ENCODE measurements at places on chromosomes 3 and 15.

- no peak for DNase-seq
These were observed 2.1 kb upstream of the CPB1 start for GRCh38 chr3:148825476-148825875.

DNA sequence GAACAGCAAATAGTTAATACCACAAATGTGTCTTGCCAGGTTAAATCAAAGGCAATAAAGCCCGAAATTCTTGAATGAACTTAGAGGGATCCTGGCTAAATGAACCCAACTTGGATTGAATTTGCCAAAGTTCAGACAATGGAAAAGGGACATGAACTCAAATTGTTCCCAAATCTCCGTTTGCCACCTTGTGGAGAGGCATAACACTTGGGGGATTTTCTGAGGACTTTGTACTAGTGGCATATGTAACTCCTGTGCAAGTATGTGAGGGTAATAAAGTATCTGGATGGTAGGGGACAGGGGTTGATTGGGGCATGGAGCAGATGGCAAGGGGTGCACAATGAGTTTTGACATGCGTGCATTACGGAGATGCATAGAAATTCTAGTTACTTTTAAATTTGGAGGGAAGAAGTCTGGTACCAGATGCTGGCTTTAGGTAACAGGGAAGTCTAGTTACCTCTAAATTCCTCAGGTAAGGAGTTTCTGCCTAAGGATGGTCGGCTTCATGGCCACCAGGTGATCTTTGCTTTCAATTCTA is 1.2 kb upstream of the TCAIM start:
- no peak for DNase-seq

DNA sequence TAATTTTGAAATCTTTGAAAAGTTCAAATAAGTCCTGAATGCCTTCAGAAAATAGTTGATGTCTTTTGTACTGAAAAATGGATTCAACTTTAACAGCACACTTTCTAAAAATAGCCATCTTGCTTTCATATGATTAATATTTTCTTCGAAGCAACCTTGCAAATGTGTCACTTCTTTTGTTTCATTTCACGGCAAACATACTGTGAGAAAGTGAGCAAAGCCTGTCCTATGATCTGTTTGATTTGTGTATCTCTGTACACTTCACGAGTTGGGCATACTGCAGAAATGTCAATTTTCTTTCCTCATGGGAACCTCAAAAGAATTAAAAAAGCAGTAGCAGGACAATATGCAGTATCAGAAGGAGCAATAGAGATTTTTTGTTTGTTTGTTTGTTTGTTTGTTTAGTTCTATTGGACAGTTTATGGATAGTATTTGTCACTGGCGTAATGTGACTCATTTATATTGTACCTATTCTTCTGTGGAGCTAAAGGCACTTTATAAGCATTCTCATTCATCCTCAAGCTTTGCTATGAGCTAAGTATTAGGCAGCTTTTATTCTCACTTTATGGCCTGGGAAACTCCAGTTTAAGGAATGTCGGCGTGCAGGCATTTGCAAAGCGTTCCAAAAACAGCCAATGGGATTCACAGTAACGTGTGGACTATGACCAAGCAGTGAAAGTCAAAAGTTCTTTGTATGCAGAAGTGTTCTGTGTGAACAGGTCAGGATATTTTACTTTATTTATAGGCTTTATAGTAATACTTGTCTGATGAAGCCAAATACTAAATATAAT is 572.0 kb downstream of the NAALADL2 start:
- DNase-seq, result no peak

- DNase-seq, result no peak
These were observed 153.3 kb downstream of the ECT2 start for GRCh38 chr3:172903642-172904320.

DNA sequence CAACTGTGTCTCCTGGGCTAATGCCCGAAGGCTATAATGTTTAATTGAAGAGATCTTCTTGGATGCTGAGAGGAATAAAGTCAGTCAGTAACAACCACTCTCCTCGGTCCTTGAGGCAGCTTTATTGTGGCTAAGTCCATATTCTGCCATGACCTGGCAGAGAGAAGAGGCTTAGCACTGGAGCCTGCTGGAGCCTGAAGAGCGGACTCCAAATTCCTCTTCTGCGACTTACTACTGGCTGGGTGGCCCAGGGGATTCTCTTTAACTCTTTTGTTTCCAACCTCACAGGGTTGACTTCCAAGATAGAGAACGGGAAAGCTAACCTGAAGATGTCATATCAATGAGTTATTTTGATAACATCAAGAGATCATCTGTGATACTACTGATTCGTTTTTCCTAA is 71.1 kb downstream of the MYO1E start:
- no peak for DNase-seq

GRCh38 chr3:120145542-120146285 is 51.5 kb upstream of the GSK3B start:
- no peak for DNase-seq

GRCh38 chr15:55552451-55552850 is 35.7 kb downstream of the PYGO1 start:
- no peak for DNase-seq

DNA sequence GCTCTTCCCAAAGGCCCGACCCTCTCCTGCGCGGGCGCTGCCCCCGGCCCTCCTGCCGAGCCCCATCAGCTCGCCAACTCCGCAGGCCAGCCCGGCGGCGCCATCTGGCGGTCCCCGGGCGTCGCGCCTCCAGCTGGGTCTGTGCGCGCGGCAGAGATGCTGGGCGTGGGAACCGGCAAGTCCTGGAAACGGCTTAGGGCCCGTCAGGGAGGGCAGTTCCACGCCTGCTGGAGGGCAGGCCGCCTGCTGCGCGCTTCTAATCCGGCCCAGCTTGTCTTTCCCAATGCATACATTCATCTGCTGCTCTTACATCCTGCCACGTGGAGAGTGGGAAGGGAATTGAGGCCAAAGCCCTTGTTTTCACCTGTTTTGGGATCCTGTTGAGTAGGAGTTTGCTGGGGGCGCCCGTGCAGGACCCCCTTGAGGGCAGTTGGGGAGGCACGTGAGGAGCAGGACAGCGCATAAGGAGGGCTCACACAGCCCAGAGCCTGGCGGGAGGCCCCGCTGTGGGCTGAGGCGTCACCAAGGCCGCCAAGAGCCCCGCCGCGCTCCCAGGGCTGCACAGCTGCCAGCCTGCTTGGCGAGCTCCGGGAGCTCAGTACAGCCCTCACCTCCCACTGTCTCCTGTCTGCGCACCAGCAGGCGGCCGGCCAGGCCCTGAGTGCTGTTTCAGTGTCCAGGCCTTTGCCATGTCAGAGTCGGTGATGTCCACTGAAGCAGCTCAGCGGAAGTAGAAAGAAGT is 165.6 kb downstream of the NSMCE3 start:
- DNase-seq, result no peak

- no peak for DNase-seq
These were observed 360.2 kb downstream of the MAGI1 start for GRCh38 chr3:65678516-65678915.

GRCh38 chr3:11536936-11537612 is 106.6 kb downstream of the VGLL4 start:
- DNase-seq, result no peak

DNA sequence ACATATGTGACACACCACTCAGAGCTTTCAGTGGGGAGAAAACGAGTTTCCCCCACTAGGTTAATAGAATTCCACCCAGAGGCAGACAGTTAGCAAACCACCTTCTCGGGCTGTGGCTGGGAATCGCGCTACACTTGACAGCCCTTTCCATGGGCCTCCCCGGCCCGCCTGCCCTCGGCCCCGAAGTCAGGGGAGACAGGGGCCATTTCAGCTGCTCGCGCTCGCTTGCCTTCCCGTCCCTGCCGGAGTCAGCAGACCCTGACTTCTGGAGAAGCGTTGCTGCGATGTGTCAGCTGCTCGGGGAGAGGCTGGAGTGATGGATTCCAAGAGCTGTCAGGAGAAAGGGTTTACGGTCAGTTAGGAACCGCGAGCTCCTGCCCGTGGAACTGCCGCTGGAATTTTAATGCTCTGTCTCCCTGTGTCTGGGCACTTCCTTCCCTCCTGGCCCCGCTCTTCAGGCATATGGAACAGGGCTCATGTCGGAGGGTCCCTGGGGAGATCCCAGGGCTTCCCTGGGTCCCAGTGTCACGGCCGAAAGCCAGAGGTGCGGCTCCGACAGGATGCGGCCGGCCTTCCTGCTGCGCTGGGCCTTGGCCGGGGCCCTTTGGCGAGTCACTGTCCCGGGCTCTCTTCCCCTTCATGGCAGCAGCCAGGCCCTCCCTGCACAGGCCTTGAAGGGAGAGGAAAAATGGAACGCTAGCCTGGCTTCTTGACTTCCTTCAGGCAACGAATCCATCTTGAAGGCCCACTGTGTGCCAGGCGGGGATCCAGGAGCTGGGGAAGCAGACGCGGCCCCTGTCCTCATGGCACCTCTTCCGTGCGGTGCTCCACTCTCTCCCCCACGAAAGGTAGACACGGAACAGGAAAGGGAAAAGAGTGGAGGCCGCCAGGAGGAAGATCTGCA is 38.4 kb upstream of the VPS8 start:
- no peak for DNase-seq

- DNase-seq, result no peak
These were observed 64.3 kb upstream of the LRRC3B start for GRCh38 chr3:26558257-26558656.

DNA sequence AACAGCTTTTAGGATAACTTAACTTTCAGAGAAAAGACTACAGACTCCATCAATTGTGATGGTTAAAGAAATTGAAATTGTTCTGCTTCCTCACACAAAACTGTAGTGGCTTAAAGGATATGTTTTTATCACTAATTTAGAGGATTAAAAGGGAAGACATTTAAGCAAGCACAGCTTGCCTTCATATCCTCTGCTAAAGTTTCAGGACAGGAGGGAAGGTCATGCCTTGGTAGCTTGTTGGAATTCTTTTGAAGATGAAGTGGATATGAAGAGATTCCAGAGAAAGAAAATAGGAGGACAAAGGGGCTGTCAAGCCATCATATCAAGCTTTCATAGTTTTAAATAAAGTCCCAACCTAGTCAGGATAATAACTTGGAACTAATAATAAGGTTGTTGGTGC is 33.1 kb downstream of the CCDC80 start:
- no peak for DNase-seq

GRCh38 chr3:183214277-183214612 is 38.8 kb upstream of the B3GNT5 start:
- DNase-seq, result no peak

GRCh38 chr15:57559875-57560274 is 31.8 kb upstream of the MYZAP start:
- DNase-seq, result peak; percentile 56

DNA sequence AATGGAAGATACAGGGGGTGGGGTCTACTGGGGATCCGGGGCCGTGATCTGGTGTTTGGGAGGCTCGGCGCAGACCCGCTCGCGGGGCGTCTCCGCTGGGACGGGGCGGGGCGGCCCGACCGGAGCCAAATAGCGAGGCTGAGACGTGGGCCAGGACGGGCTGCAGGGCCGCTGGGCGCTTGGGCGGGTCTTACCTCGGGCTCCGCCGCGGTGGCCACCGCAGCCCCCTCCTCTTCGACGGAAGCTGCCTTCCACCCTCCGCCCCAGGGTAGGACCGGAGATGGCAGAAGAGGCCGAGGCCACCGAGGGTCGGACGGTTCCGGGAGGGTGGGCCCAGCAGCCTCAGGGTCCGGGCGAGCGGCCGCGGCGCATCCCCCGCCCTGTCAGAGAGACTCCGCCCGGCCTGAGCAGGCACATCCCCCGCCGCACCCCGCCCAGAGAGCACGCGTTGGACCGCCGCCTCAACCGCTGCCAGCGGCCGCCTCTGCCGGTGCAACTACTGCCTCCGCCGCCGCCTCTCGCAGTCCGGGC is 399 bp downstream of the MYO9A start:
- no peak for DNase-seq

DNA sequence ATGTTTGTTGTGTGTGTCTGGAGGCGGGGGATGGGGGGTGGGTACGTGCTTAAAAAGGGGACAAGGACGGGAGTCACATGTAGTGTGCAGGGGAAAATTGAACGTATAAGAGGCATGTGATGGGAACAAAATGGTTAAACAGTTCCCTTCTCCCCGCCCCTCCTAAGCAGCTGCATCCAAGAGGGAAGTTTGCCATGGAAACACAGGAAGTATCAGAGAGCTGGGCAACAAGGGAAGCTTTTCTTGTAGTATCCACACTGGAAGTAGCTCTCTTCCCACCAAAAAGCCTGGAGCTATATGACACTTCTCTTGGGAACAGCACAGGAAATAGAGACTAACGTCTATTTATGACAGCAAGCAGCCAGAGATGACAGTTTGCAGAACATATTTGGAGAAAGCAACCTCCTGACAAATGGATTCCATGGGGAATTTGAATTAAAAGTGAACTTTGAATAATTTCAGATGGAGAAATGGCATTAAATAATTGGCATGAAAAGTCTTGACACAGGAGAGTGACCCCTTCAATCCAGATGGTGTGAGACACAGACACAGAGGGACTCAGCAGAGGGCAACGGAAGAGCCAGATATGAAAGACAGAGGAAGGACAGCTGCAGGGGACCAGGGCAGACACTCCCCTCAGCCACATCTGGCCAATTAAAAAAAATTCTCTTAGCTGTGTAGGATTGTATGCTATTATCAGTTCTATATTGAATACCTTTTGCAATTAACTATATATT is 294.2 kb upstream of the TBL1XR1 start:
- no peak for DNase-seq

DNA sequence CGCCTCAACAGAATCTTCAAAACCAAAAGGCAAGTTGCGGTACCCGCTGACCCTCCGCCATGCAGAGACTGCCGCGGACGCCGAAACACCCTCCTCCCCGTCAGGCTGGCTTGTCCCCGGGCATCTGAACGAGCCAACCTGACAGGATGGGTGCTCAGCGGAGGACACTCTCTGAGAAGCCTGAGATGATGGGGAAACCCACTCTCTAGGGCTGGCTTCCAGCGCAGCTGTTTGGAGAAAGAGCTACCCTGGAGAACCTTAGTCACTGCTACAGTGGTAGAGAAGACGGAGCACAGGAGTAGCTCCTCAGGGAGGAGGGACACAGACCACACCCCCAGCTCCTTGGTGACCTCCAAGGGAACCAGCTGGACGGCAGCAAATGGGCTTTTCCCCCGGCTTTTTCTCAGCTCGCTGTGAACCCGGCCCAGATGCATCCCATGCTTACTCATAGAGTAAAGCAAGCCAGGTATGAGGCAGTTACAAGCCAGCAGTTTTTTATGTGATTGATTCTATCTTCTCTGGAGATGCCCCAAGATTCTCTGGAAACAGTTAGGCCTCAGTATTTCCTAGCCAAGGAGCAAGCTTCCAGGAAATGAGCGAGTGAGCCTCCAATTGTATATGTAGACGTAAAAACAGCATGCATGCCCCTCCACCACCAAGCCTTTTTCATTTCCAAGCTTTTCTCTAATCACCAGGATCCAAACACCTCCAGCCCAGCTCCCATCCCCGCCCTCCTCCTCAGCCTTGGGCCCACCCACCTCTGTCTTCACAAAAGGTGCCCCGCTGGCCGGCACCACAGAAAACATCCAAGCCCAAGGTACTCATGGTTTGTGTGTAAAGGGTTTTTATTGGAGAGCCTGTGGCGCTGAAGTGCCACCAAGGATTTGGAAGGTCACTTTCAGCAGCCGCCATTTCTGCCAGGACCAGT is 38.7 kb downstream of the FAM174B start:
- no peak for DNase-seq

All from cerebellar nuclear complex (tissue), 1 donor.